AG10803 (cell line): ENCODE measurements at places on chromosomes 1 and 21.

GRCh38 chr1:191886977-191887376 lies 271.3 kb upstream of the RGS18 start:
- no peak for DNase-seq

- DNase-seq, result no peak
Measured at GRCh38 chr1:13517193-13517812, 3.5 kb upstream of the LRRC38 start.

DNA sequence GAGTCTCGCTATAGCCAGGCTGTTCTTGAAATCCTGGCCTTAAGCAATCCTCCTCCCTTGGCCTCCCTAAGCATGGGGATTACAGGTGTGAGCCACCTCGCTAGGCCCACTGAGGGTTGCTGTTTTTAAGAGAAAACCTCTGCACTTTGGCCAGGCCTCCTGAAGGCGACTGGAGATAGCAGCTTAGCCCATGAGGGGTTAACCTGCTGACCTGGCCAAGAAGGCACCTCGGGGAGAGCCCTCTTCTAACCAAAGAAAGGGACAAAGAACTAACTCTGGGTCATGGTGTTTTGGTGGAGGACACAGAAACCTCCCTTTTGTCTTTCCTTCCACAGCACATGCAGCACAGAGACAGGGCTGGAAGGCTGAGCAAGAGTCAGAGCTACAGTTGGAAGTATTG lies 17.7 kb upstream of the KNCN start:
- no peak for DNase-seq

DNA sequence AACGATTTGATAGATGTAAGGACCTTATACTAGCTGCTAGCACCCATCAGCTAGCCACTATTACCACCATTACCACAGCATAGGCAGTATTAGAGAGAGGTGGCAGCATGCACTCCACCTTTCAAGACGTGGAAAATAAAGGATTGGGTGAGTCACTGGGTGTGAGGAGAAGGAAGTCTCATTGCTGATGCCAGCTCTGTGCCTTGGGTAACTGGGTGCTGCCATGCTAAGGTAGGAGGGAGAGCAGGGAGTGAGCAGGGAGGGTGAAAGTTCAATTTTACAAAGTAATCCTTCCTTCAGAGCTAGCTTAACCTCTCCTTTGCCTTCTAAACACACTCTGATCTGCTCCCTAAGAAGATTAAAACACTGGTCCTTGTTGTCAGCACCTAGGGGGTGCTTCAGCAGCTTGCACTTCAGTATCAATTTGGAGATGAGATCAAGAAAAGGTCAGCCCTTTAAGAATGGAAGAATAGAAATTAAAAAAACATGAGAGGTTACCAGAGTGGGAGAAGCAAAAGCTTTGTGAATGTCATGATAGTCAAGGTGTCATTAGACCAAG lies 1.8 kb upstream of the LIN9 start:
- DNase-seq, result no peak

DNA sequence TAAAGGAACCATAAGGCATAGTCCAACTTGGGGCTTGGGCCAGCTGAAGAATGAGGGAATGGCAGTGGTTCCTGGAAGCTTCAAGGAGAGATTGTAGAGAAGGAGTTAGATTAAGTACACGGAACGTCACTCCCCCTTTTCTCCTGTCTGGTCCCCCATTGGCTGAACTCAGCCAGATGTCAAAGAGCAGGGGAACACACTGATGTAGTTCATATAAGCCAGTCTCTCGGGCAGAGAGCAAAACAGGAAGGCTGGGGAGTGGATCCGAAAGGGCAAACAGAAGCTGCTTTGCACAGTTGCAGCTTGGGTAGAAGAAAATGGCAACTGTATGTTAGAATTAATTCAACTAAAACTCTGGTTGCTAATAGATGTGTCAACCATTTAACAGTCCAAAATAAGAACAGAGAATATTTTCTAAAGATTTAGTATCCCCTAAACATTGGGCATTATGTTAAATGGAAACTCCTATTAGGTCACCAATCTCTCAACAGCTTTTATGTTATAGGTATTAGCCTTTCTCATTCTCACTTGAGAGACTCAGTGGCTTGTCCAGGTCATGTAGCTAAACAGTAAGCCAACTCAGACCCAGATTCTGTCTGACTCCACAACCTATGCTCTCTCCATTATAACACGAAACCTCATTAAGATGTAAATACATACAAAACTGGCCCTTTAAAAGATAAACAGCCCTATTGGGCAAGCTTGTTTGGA lies 600.7 kb upstream of the USP24 start:
- DNase-seq, result no peak

DNA sequence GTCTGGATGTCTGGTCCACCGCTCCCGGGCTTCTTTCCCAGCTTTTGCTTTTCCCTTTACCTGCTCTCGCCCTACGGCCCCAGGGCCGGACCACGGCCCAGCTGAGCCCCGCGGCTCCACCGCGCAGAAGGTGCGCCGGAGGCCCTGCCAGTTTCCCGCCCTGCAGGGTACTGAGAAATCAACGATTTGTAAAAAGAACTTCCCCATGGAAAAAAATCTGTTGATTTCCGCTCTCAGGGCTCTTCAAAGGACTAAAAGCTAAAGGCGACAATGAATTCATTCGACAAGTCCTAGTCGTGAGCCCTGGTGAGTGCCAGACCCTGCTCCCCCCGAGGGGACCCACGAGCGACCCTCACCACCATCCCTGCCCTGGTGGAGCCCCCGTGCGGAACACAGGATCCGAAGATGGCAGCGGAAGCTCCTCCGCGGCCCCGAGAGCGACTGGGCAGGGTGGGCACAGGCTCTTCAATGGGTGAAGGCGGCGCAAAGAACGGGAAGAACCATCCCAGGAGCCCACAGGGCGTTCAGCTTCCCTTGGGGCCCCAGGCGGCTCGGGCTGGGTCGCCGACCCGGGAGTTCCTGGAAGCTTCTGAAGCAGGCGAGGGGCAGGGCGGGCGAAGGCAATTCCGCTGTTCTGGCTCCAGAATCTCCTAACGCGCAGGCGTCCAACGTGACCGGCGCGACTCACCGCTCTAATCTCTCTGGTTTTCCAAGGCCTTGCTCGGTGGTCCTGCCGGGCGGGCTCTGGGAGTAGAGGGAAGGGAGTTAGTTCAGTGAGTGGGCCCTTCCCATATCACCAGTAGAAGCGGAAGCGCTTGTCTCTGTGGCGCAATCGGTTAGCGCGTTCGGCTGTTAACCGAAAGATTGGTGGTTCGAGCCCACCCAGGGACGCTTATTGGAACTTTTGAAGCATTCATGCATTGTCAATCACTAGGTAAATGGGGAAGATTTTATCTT lies 6.6 kb upstream of the RNU1-2 start:
- peak; percentile 69 for DNase-seq

- no peak for DNase-seq
Measured at GRCh38 chr1:20505488-20505887, 2.5 kb downstream of the MUL1 start.

DNA sequence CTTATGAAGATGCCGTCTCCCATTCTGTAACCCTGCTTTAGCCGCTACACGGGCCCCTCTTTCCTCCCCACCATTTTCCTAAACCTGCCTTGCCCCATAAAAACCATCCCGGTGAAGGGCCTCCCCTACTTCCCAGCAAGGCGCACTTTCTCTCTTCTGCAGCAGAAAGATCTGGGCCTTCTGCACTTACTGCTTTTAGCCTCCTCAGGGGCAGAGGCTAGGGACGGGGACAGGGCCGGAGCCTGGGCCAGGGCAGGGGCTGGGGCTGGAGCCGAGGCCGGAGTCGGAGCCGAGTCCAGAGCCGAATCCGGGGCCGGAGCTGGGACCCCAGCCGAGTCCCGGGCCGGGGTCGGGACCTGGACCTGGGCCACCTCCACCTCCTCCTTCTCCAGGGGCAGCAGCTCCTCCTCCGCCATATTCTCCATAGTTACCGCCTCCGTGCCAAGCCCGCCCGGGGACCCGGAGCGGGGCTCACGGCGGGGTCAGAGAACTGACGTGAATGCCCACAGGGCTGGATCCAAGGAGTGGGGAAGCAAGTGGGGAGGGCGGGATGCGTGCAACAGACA lies 382 bp downstream of the TRMT1L start:
- peak; percentile 30 for DNase-seq

GRCh38 chr1:246152986-246153431 lies 354.1 kb downstream of the SMYD3 start:
- no peak for DNase-seq

GRCh38 chr1:100775483-100775882 lies 55.9 kb downstream of the VCAM1 start:
- no peak for DNase-seq

GRCh38 chr1:156067262-156067661 lies 6.3 kb downstream of the RAB25 start:
- DNase-seq, result no peak

GRCh38 chr1:30382496-30382895 lies 340.9 kb downstream of the MATN1 start:
- no peak for DNase-seq

GRCh38 chr1:170360601-170361000 lies 171.4 kb upstream of the GORAB start:
- no peak for DNase-seq

GRCh38 chr21:43189936-43190335 lies 21.1 kb downstream of the CRYAA start:
- DNase-seq, result no peak

DNA sequence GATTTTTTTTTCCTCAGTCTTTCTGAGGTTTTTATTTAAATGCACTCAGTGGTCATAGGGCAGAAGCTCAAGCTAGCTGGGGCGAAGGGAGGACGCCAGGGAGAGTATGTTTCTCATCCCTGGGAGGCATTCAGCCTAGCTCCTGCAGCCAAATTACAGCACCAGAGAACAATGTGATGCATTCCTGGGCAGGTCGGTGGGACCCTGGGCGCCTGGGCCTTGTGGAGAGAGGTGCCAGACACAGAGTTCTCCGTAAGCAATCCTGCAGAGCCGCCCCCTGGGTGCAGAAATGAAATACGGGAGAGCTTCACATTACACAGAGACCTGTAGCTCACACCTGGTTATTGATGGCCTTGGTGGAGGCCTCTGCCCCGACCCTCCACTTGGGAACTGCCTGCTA lies 15.5 kb downstream of the WNT2B start:
- DNase-seq, result peak; percentile 67

DNA sequence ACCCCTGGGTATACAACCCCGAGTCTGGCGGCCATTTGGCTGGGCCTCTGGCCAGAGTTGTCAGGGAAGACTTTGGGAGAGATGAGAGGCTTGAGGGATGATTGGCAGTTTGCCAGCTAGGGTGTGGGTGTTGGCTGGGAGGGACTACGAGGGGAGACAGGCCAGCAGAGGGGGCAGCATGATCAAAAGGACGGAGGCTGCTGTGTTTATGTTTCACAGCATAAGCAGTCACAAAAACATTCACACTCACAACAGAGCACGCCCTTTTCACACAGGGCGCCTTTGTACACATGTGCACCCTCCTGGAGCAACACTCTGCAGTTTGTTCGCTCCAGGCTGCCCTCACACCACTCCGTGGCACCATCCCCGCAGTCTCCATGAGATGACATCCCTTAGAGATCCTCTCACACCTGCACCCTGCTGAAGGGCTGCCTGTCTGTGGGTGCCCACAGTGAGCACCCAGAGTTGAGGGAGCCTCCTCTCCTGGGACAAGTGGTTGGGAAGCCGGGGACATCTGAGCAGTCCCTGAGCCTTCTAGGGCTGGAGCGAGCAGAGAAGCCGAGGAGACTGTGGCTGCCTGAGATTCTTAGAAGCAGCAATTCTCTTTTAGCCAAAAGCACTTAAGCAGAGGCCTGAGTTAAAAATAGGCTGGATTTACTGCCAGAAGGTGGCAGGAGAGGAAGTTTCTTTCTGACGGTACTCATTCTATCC lies 15.4 kb downstream of the EFNA3 start:
- peak; percentile 41 for DNase-seq

DNA sequence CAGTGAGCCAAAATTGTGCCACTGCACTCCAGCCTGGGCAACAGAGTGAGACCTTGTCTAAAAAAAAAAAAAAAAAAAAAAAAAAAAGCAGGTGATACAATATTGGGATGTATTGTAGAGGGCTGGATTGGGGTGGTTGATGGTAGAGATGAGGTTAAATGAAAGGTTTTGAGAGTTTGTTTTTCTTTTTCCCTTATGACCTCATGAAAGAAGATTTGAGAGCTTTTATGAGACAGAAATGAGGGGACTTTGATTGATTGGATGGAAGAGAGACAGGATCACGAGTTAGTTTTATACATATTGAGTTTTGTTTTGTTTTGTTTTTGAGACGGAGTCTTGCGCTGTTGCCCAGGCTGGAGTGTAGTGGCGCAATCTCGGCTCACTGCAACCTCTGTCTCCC lies 27.1 kb downstream of the OSBPL9 start:
- no peak for DNase-seq

DNA sequence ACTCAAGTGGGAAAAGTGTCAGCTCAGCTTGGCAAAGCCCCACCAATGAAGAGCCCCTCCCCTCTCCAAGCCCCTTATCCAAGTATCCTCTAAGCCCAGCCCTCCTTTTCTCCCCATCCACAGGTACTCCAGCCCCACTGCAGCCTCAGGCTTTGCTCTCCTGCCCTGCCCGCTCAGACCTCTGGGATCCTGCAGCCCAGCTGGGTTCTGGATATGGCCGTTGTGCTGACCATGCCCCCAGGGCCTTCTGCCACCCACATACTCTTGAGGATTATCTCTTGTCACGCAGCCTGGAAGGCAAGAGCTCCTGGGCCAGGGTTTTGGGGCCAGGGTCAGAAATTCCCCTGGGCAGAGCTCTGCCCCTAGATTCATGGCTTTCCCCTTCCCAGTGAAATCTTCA lies 4.7 kb downstream of the SHISA4 start:
- DNase-seq, result no peak

GRCh38 chr1:21331752-21332478 lies 41.7 kb upstream of the ECE1 start:
- DNase-seq, result no peak

DNA sequence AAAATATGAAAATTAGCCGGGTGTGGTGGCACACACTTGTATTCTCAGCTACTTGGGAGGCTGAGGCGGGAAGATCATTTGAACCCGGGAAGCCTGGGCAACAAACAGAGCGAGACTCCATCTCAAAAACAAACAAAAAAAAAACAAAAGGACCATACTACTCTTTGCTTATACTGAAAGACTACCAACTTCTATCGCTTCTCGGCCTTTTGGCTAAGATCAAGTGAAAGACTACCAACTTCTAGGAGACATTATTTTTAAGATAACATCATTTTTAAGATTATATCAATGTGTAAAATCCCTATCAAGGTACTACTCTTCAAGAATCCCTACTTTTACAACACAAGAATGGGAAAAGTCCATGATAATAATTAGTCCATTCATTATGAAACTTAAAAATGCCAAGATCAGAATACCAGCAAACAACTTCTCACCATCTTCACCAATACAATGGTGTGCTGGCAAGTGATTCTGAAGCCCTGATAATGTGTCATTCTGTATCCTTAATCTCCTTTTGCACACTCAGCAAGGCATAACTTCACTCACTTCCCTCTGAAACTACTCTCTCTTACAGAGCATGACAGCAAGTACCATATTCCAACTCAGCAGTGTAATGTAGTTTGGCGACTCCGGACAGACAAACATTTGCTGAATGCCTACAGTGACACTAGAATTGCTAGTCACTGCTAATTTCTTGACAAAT lies 1.7 kb downstream of the PTP4A2 start:
- DNase-seq, result peak; percentile 17

GRCh38 chr1:84800090-84801073 lies 92.6 kb downstream of the LPAR3 start:
- DNase-seq, result no peak
